Suprapubic skin (tissue), 4 donors: ENCODE measurements at places on chromosomes 2 and 18. TPM values are rescaled to one million over a fixed set of nuclear protein-coding genes. Genes with fewer than 3 reads are reported as not detected.

Gene ANKAR
- 7.3 TPM for total RNA-seq

Gene PAX3
- 6.1 TPM for total RNA-seq

GRCh38 chr18:22314001-22314400, 103.7 kb downstream of the CTAGE1 start:
- no peak for DNase-seq

- DNase-seq: no peak
Measured at GRCh38 chr2:45726188-45726587, 74.7 kb downstream of the PRKCE start.

- DNase-seq: no peak
Measured at GRCh38 chr18:10213526-10213925, 240.9 kb upstream of the APCDD1 start.

DNA sequence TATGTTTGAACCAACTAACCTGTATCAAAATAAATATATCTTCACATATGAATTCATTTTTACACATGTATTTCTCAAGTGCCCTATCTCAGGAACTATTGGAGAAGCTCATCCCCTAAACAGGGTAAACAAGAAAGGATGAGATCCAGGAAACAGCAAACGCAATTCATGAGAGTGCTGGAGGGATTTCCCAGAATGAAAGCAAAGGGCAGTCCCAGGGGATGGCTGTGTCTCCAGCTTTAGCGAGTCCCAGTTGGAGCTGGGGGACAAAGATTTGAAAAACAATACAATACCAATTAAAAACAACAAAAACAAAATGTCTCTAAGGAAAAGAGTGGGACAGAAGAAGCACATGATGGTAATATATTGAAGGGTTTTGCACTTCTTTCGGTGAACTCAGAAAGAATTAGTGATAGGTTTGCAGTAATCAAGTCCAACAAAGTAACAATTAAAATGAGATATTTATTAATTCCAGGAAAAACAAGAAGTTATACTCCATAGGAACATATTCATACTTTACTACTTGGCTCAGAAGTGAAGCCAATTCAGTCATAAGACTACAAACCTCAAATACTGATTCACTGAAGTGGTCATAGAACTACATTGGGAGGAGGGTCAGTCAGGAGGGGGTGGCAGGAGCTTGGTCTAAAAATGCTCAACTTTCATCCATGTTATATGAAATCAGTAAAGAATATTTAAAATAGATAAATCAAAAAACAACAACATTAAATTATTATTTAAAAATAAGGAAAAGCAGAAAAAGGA, 73.1 kb upstream of the PDE1A start:
- no peak for DNase-seq

Gene FAP
- total RNA-seq: 2.6 TPM
